ENCODE measurements at places on chromosomes 7 and 10. TPM values are rescaled to one million over a fixed set of nuclear protein-coding genes. Genes with fewer than 3 reads are reported as not detected.
A peak's percentile ranks its signal among the peaks of the same experiment; 100 is the strongest.

GRCh38 chr10:63976538-63976937 lies 455.3 kb downstream of the REEP3 start:
- DNase-seq, result peak; percentile 71

DNA sequence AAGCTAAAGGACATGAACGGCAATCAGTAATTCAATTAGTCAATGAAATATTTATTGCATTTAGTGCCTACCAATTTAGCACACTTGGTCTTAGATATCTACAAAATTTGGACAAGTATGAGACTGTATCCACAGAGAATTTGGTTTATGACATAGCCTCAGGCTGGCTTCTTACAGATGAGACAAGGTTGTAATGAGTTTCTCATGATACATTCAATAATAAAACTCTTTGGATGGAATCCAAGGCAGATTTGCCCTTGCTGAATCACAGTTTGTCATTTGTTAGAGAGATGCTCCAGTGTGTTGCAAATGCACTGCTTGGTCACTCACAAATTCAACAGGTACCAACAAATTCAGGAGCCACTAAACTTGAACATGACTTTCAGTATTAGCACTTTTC lies 162.5 kb downstream of the GPR37 start:
- DNase-seq, result no peak

The CALML3 gene
- not detected for total RNA-seq

The ASZ1 gene
- total RNA-seq, result not detected

The MBLAC1 gene
- 1.6 TPM for total RNA-seq

- no peak for DNase-seq
Measured at GRCh38 chr10:113681533-113682470, 2.1 kb downstream of the CASP7 start.

The STRIP2 gene
- total RNA-seq, result 8.1 TPM

The CFAP70 gene
- total RNA-seq, result 0.26 TPM

- DNase-seq, result no peak
Measured at GRCh38 chr10:76675951-76676587, 961.5 kb downstream of the KCNMA1 start.

The BHLHA15 gene
- total RNA-seq, result 1.4 TPM

The ZMIZ1 gene
- total RNA-seq, result 31.8 TPM

- no peak for DNase-seq
Measured at GRCh38 chr7:116812860-116813259, 49.5 kb upstream of the CAPZA2 start.

- DNase-seq, result no peak
Measured at GRCh38 chr7:150516956-150517745, 2.5 kb downstream of the GIMAP7 start.

The PDE1C gene
- total RNA-seq, result 0.31 TPM

DNA sequence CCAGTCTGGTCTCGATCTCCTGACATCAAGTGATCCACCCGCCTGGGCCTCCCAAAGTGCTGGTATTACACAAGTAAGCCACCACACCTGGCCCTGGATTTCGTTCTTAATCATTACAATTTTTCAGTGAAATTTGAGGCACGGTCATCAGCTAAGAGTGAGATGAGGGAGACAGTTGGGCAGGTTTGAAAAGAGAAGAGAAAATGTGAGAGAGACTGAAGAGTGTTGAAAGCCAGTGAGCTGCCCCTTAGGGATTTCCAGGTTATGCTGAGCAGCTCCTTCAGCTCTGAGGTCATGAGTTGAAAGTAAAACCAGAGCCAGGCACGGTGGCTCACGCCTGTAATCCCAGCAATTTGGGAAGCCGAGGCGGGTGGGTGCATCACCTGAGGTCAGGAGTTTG lies 5.9 kb upstream of the UPF2 start:
- DNase-seq, result no peak

The EN2 gene
- total RNA-seq, result 0.15 TPM

The PRPS1L1 gene
- not detected for total RNA-seq

The PLAC9 gene
- total RNA-seq, result 7.8 TPM

The IKZF1 gene
- 0.48 TPM for total RNA-seq

DNA sequence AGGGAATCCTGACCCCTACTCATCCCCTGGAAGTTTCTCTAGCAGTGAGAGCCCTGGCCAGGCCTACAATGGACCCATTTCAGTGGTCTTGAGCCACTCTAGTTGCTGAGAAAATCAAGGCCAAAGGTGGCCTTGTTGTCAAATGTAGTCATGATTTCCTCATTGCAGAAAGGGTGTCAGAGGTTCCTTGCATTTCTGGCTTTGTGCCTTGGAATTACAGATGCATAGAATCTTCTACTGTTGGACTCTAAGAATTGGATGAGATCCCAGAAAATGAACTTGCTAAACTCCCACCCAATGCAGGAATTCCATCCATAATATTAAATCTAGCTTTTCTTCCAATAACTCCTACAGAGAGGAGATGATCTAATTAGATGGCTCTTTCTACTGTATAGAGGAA lies 12.2 kb downstream of the CPA2 start:
- DNase-seq, result no peak

GRCh38 chr7:24898691-24899090 lies 81.3 kb downstream of the OSBPL3 start:
- DNase-seq, result no peak

DNA sequence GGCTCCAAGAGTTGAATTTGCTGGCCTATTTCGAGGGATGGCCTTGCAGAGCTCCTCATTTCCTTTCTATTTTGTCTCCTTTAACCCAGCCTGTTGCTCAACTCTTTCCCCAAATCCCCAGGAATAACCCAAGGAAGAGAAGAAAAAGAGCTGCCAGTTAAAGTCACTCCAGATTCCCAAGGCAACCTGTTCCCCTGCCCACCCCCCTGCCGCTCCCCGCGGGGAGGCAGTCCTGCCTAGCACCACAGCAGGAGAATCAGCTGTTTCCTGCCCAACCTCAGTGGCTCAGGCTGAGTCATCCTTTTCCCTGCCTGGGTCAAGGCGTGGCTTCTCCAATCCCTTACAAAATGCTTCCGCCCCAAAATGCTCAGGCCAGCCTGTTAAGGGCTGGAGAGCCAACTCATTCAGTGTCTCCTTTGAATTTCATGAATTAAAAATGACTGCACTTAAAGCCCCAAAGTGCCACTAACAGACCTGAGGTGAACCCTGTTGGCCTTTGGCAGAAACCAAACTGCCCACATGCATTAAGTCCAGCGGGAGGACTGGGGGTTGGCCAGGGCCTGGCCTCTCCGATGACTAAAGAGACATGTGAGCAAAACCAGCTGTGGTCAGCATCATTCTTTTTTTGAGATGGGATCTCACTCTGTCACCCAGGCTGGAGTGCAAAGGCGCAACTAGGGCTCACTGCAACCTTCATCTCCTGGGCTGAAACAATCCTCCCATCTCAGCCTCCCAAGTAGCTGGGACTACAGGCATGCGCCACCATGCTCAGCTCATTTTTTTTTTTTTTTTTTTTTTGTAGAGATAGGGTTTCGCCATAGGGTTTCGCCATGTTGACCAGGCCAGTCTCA lies 83.2 kb upstream of the KIF5B start:
- DNase-seq, result peak; percentile 96

DNA sequence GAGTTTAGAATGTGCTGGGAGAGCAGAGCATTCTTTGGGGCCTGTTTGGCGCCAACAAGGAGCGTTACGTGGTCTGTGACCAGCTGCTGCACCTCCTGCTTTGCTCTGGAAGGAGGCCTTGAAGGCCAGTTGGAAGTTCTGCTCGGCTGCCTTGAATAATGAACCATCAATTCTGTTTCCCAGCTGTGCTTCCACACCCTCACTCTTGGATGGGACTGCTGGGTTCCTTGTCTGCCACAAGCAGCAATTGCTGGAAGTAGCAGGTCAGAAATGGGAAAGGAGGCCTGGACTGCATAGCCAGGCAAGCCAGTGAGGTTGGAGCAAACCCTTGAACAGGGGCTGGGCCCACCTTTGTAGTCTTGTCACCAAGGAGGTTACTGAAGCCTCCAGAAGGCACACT lies 86.6 kb upstream of the INSYN2A start:
- no peak for DNase-seq

The GNAT3 gene
- total RNA-seq, result not detected

The ITGA8 gene
- not detected for total RNA-seq

The MYO1G gene
- total RNA-seq, result 0.55 TPM

The SPDYE6 gene
- total RNA-seq, result not detected

- no peak for DNase-seq
Measured at GRCh38 chr10:98244141-98244540, 23.9 kb downstream of the LOXL4 start.

The ELOVL3 gene
- not detected for total RNA-seq

The GBX1 gene
- total RNA-seq, result not detected

The RASA4B gene
- 3.7 TPM for total RNA-seq

The COL1A2 gene
- 42.8 TPM for total RNA-seq

The LRRD1 gene
- total RNA-seq, result not detected

GRCh38 chr7:130734815-130735716 lies 1.1 kb upstream of the KLF14 start:
- no peak for DNase-seq

- DNase-seq, result no peak
Measured at GRCh38 chr7:115221456-115221855, 299.6 kb downstream of the MDFIC start.

GRCh38 chr7:105723572-105723971 lies 142.3 kb upstream of the EFCAB10 start:
- peak; percentile 46 for DNase-seq

- DNase-seq, result no peak
Measured at GRCh38 chr7:91894781-91895480, 14.4 kb upstream of the MTERF1 start.

The OR6V1 gene
- total RNA-seq, result not detected

DNA sequence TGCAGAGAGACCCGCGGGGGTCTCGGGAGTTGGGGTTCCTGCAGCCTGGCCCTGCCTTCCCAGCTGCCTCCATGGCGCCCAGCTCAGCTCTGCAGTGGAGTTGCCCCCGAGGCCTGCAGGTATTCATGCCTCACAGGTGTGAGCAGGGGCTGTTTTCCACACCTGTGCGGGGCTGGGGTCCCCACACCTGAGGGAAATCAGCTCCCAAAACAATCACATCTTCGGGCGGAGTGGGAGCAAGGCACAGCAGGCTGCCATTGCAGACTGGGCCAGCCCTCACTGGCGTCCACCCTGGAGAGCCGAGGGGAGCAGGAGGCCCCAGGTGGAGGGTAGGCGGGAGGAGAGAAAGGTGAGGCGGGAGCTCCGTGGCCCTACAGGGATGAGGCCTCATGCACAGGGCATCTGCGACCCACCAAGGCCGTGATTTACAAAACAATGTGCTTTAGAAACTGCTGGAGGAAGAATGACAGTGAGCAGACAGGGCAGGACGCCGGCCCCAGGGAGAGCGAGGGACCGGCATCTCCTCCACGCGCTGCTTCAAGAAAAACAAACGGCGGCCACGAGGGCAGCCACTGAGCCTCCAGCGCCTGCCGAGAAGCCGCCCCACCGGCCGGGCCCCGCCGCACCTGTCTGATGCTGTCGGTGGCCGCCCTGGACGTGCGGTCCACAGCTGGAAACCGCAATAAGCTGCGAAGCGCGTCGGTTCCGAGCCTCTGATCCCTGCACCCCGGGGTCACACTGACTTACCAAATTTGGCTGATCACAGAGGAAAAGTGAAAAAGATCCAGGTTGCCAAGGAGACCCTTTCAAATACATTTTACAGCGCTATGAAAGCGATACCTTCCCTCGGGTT lies 53.0 kb upstream of the PDGFA start:
- peak; percentile 75 for DNase-seq
